ENCODE measurements at places on chromosomes 1 and 21.

DNA sequence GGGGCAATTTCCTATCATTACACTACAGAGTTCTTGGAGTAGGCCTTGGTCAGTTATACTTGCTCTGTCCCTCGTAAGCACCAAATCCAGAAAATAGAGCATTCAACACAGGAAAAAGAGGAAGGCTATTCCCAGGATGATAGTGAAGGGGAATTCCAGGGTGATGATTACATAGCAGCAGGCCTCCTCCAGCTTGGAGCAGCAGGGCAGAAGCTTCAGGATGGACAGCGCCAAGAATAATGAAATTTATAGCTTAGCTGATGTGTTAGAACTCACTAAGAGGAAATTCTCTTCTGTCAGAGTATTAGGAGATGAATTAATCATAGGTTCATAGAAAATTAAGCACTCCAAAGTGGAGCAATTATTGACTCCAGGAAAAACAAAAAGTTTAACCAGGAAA lies 10.8 kb upstream of the SMAP2 start:
- DNase-seq, result no peak

DNA sequence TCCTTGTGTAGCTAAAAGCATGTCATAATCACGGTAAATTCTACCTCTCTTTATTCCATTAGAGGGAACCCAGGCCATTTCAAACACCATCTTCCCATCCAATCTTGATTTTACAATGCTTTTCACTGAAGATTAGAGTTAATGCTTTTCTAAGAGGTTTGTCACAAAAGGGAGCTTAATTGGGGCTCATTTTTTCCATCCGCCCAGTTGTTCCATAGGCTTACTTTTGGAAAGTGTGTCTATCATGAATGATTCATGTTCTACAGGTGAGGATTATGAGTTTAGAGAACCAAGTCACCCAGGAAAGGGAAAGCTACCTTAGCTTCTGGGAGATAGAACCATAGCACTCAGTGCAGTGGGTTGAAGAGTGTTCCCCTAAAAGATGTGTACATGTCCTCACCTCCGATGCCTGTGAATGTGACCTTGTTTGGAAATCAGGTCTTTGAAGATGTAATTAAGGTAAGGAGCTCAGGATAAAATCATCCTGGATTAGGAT lies 286.9 kb upstream of the RUNX1 start:
- no peak for DNase-seq

DNA sequence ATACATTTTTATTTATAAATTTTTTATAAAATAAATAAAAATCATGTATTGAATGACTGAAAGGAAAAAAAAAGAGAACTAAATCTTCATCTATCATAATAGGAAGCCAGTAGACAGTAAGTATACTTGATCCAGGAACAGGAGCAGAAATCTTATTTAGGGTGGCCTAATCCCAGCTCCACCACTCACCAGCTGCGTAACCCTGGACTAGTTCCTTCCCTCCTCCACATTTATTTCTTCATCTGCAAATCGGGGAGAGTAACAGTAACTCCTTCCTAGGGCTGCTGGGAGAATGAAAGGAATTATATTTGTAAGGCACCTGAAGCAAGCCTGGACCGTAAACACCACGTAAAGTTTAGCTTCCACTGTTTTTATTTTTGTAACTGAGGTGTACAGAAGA lies 17.9 kb downstream of the GLIS1 start:
- no peak for DNase-seq

GRCh38 chr1:65992165-65992821 lies 199.6 kb downstream of the PDE4B start:
- no peak for DNase-seq

DNA sequence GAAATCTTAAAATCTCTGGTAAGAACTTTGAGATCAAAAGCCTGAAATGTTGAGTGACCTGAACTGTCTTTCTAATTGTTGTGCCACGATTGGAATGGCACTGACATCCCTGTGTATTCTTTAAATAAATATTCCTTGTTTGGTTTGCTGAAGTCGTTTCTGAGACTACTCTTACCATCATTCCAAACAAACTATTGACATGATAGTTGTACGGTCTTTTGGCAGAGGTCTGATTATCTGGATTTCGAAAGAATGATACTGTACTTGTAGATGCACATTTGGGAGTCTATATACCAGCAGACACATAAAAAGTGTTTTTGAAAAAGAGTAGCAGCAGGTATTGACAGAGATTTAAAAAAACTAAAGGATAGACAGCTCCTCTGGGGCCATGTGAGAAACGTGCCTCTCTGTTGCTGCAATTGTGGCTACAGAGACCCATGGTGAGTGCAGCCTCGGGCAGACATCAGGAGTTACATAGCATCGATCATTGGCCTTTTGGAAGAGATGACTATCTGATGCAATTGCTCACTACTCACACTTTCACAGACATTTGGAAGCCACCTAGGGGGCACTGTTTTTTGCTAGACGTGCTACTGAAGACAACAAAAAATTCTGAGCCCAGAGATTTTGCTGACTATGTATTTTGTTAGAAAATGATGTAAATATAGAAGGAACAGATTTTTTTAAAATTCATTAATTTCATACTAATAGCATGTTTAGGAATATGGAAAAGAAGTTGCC lies 464.5 kb downstream of the KCNT2 start:
- no peak for DNase-seq

DNA sequence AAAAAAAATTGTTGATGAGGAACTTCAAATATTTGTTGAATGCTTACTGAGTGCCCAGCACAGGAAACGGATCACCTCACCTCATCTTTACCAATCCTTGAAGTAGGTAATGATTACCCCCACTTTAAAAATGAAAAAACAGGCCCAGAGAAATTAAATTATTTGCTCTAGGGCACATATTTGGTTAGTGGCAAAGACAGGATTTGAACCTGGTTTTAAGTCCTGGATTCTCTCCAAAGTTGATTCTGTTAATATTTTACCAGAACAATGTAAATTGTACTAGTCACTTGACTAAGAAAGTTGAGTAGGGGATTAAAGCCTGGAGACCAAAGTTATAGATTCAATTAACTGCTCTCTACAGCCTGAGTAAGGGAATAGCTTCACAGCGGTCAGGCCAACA lies 97.9 kb downstream of the GIPC2 start:
- no peak for DNase-seq

- no peak for DNase-seq
These were observed 57.0 kb upstream of the SYNC start for GRCh38 chr1:32759521-32759981.

DNA sequence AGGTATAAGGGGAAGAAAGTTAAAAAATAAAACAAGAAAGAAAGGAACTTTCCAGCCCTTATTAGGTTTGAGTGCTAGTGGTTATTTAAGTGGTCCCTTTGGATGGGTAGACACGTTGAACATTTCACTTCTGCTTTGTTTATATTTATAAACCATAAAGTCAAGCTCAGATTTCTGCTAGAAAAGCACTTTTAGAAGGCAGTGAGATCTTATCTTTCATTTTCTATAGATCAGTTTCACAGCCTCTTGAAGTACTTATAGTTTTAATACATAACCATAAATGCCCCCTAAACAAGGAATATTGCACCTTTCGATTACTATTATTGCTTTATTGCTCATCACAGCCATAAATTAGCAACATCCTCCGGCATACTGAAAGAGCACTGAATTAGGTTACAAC lies 446.8 kb upstream of the PLXNA2 start:
- DNase-seq, result no peak

- no peak for DNase-seq
These were observed 772 bp downstream of the UCK2 start for GRCh38 chr1:165828103-165828668.

GRCh38 chr21:9739240-9739639 lies 782.1 kb upstream of the TPTE start:
- no peak for DNase-seq

- DNase-seq, result no peak
These were observed 1270.8 kb downstream of the MRPL39 start for GRCh38 chr21:24336491-24336890.

GRCh38 chr1:21013510-21013909 lies 163.2 kb downstream of the EIF4G3 start:
- no peak for DNase-seq

DNA sequence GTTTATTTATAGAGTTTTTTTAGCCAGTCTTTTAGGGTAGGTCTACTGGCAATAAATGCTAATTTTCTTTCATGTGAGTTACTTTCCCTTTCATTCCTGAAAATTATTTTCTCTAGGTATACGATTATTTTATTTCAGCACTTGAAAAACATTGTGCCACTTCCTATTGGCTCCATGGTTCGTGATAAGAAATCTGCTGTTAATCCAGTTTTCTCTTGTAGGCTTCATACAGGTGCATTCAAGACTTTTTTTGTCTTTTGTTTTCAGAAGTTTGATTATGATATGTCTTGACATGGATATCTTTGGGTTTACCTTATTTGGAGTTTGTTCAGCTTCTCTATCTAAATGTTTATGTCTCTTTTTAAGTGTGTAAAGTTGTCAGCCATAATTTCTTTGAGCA lies 148.3 kb downstream of the HS2ST1 start:
- no peak for DNase-seq

DNA sequence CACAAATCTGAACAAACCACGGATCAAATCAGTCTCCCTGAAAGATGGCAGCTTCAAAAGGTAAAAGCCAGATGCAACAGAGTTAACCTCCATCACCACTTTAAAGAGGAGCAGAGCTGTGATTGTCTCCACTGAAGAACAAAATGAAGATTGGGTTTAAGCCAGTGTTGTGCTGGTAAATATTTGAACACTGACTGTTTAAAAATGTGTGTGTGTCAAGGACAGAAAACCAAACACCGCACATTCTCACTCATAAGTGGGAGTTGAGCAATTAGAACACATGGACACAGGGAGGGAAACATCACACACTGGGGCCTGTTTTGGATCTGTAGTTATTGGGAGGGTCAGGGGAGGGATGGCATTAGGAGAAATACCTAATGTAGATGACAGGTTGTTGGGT lies 83.9 kb downstream of the ST6GALNAC5 start:
- no peak for DNase-seq
